ENCODE measurements at places on chromosomes 4 and X.
A peak's percentile ranks its signal among the peaks of the same experiment; 100 is the strongest.

- no peak for DNase-seq
Observed at GRCh38 chr4:24666316-24666715, 82.0 kb upstream of the DHX15 start.

DNA sequence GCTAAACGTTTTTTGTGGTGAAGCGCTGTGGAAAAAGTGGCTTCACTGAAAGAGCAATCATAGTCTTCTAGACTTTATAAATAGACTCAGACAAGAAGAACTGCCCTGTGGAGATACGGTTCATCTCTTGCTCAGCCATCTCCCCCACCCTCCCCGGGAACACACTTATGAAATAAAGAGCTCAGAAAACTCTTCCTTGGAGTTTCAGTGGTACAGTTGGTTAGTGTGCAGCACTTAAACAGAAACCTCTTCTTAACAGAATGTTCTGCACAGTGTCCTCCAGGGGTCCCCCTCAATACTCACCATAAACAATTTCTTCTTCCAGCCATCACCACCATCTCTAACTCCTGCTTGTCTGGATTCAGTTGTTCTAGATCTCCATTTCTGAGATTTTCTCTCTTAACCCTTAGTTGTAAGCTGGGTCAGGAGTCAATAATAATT, 313.0 kb downstream of the ARHGAP10 start:
- DNase-seq, result peak; percentile 23

DNA sequence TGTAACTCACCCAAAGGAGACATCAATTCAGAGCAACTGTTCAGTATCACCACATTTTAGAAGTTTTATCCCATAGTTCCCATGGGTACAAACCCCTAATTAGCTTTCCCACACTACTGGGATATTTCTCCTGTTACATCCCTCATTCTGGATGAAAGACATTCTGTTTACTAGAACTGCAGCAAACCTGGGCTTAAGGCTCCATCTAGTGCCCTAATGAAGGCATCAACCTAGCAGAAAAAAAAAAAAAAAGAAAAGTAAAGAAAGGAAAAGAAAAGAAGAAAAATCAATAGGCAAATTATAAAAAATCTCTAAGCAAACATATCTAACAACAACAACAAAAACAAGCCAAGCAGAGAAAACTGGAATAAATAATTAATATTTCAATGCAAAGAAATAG, 133.7 kb upstream of the CPXCR1 start:
- peak; percentile 39 for DNase-seq

- peak; percentile 57 for DNase-seq
Observed at GRCh38 chr4:34108391-34108790, 2135.9 kb downstream of the ARAP2 start.

- peak; percentile 19 for DNase-seq
Observed at GRCh38 chr4:100240008-100240407, 49.7 kb upstream of the DDIT4L start.

GRCh38 chr4:186743261-186743660, 19.6 kb upstream of the FAT1 start:
- no peak for DNase-seq

DNA sequence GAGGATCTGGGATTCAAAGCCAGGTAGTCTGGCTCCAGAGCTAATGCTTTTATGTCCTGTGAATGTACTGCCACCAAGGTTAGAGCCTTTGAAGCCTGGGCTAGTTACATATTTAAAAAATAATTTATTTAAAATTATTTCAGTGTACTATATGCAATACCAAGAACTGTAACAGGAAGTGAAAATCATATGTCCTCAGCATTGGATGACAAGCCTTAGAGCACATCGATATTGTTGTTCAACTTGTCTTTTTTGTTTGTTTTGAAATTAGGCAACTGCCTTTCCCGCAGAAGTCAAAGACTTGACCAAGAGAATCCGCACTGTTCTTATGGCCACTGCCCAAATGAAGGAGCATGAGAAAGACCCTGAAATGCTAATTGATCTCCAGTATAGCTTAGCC, 73.1 kb upstream of the IL13RA1 start:
- no peak for DNase-seq
